ENCODE measurements at places on chromosomes 7 and 10. TPM values are rescaled to one million over a fixed set of nuclear protein-coding genes. Genes with fewer than 3 reads are reported as not detected.
A peak's percentile ranks its signal among the peaks of the same experiment; 100 is the strongest.

DNA sequence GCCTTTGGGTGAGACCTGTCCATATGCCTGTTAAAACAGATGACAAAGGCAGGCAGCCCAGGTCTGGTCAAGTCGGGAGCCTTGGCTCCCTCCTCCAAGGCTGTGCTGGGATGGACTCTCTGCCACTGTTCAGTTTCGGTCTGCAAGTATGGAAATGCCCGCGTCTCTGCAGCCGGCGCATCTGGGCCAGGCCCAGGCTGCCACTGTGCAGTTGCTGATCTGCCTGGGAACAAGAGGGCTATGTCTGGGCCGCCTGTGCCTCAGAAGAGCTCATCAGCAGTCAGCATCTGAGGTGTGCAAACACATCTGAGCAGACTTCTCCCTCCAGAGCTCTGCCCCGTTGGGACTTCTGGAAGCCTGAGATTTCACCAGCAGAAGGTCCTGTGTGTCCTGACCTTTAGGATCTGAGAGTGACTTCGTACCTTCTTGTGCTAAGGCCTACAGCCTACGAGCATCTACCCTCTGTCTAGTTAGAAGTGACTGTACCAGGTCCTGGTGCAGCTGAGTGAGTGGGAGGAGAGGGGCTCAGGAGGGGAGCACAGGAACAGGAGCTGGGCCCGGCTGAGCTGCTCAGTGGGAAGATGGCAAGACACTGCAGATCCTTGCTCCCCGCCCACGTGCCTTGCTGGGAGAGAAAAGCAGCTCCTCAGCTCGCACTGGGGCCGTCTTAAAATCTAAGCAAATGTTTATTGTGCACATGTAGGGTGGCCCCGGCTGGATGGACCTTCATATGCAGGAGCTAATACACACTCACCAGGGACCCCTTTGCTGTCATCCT, 50.9 kb downstream of the DOCK1 start:
- H3K36me3 ChIP-seq: no peaks in the 10 kb centered on the region
- ATAC-seq: no peak

PTPN20 gene
- 1.5 TPM for total RNA-seq

DNA sequence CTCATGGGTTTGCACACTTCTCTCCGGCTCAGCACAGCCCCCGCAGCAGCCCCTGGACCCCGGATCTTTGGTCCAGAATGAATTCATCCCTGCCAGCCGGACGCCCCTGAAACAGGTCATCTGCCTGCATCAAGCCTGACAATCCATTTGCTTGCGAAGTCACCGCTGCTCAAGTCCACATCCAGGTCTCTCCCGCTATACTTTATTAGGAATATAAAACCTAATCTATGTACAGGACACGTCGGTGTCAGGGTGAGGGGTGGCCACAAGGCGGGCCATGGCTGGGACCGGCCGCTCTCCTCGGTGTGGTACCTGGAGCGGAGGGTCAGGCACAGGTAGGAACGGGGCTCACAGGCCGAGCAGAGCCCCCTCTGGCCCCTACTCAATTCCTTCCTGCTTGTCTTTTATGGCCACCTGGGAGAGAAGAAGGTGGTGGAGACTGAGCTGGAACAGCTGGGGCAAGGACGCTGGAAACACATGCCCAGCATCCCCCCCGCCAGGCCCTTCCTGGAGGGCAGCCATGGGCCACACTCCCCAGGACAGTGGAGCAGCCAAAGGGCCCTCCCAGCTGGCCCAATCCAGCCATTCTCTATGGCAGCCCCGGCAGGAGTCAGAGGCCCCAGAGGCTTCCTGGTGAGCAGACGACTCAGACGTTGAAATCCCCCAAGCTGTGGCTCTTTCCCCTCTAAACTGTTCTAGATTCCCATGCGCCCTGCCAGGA, 5.3 kb downstream of the POLR2J start:
- H3K4me1 ChIP-seq: no peaks in the 10 kb centered on the region
- H3K27me3 ChIP-seq: no peaks in the 10 kb centered on the region
- H3K27ac ChIP-seq: no peak overlapping the region
- no peaks in the 10 kb centered on the region for H3K36me3 ChIP-seq
- H3K4me3 ChIP-seq: no peak overlapping the region

GRCh38 chr7:24827027-24827426, 69.8 kb upstream of the GSDME start:
- H3K27ac ChIP-seq: no peak overlapping the region
- no peaks in the 10 kb centered on the region for H3K36me3 ChIP-seq
- no peaks in the 10 kb centered on the region for H3K27me3 ChIP-seq
- no peak for ATAC-seq

GRCh38 chr7:192701-193480, 520 bp downstream of the FAM20C start:
- no peaks in the 10 kb centered on the region for H3K4me1 ChIP-seq
- no peaks in the 10 kb centered on the region for H3K27me3 ChIP-seq
- H3K4me3 ChIP-seq: peak overlapping the region; percentile 86
- H3K36me3 ChIP-seq: no peaks in the 10 kb centered on the region

DNA sequence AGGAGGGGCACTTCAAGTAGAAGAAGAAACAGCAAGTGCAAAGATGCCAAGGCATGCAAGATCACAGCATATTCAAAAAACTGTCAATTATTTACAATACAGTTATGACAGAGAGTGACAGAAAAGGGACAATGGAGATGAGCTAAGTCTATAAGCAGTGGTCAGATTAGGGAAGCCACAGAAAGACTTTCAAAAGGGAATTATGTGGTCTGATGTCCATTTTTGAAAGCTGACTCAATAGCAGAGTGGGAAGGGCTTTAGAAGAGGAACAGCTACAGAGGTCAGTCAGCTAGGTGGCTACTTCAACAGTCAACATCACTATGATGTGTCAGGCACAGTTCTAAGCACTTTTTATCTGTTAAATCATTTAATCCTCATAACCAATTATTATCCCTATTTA, 45.2 kb upstream of the SPOCK2 start:
- H3K4me3 ChIP-seq: no peak overlapping the region
- H3K27ac ChIP-seq: no peak overlapping the region
- peaks cover 36% of the 10 kb centered on the region for H3K36me3 ChIP-seq
- H3K27me3 ChIP-seq: no peaks in the 10 kb centered on the region

KAZALD1 gene
- total RNA-seq: 1.2 TPM

ZNF365 gene
- 1.8 TPM for total RNA-seq

OR6B1 gene
- total RNA-seq: not detected

AGK gene
- 21.0 TPM for total RNA-seq

CPXM2 gene
- 165 TPM for total RNA-seq

DNA sequence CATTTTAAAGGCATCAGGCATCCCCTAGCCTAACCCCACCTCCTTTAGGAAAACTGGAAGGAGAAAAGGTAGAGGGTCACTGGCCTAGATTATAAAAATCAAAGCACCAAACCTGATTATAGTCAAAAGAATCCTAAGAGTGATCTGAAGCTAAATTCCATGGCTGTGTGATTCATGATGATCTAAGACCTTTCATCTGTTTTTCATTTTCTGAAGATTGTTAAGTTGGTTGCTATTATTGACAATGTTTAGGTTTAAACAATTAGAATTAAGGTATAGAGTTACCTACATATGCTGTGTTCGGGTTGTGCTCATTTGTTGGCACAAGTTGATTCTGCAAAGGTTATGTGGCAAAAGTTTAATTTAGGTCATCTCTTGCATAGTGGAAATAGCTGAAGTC, 148.7 kb downstream of the BICC1 start:
- H3K36me3 ChIP-seq: no peaks in the 10 kb centered on the region
- no peak for ATAC-seq
- H3K4me3 ChIP-seq: no peak overlapping the region
- peaks cover 26% of the 10 kb centered on the region for H3K4me1 ChIP-seq
- no peak overlapping the region for H3K27ac ChIP-seq
- H3K27me3 ChIP-seq: no peaks in the 10 kb centered on the region

HGF gene
- 13.6 TPM for total RNA-seq

GRCh38 chr10:21926949-21927348, 76.6 kb downstream of the DNAJC1 start:
- H3K27me3 ChIP-seq: no peaks in the 10 kb centered on the region
- no peaks in the 10 kb centered on the region for H3K4me1 ChIP-seq
- H3K27ac ChIP-seq: no peak overlapping the region
- no peak overlapping the region for H3K4me3 ChIP-seq
- no peaks in the 10 kb centered on the region for H3K36me3 ChIP-seq

DNA sequence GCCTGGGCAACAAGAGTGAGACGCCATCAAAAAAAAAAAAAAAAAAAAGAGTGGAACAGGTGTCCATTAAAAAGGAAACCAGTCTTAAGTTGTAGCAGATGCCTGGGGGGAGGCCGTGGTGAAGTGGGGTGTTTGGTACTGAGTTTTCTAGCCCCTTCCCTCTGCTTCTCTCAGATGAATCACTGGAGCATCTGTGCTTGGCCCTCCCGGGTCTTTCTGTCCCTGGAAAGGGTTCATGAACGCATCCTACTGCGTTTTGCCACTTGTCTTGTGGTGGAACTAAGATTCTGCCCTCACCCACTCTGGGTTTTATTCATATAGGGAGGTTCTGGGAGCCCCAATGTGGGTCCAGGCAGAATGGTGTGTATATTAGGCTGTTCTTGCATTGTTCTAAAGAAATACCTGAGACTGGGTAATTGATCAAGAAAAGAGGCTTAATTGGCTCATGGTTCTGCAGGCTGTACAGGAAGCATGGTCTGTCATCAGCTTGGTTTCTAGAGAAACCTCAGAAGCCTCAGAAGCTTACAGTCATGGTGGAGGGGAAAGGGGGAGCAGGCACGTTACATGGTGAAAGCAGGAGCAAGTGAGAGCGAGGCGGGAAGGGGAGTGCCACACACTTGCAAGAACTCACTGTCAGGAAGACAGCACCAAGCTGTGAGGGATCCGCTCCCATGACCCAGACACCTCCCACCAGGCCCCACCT, 63.5 kb downstream of the CAMK1D start:
- ATAC-seq: no peak
- H3K36me3 ChIP-seq: no peaks in the 10 kb centered on the region
- no peaks in the 10 kb centered on the region for H3K4me1 ChIP-seq
- H3K27me3 ChIP-seq: no peaks in the 10 kb centered on the region
- no peak overlapping the region for H3K27ac ChIP-seq
- H3K4me3 ChIP-seq: no peak overlapping the region

- ATAC-seq: no peak
- H3K4me1 ChIP-seq: no peaks in the 10 kb centered on the region
- H3K27me3 ChIP-seq: no peaks in the 10 kb centered on the region
- no peaks in the 10 kb centered on the region for H3K36me3 ChIP-seq
- no peak overlapping the region for H3K4me3 ChIP-seq
- no peak overlapping the region for H3K27ac ChIP-seq
These were observed 236.9 kb downstream of the PRKG1 start for GRCh38 chr10:51311228-51311627.

DNA sequence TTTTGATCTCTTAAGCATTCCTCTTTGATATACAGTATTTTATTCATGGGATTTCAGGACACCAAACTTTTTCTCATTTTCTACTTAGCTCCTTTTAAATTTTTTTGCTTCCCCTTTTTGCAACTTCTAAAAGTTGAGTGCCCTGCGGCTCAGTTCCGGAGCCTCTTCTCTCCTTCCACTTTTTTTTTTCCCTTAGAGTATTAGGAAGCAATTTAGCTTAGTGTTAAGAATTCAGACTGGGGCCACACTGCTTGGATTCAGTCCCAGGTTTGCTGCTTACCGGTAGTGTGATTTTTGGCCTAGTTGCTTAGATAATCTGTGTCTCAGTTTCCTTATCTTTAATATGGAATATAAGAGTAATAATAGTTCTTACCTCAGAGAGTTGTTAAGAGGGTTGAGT, 3.4 kb downstream of the STAM start:
- ATAC-seq: no peak
- H3K4me1 ChIP-seq: peaks cover 85% of the 10 kb centered on the region
- no peaks in the 10 kb centered on the region for H3K36me3 ChIP-seq

GRCh38 chr7:142459551-142459963, 201.7 kb upstream of the PRSS58 start:
- H3K4me3 ChIP-seq: no peak overlapping the region
- no peaks in the 10 kb centered on the region for H3K27me3 ChIP-seq

GRCh38 chr10:72316748-72317435, 37.8 kb downstream of the DNAJB12 start:
- H3K4me3 ChIP-seq: no peak overlapping the region
- peaks cover 47% of the 10 kb centered on the region for H3K4me1 ChIP-seq
- H3K36me3 ChIP-seq: no peaks in the 10 kb centered on the region
- ATAC-seq: no peak
- no peaks in the 10 kb centered on the region for H3K27me3 ChIP-seq
- H3K27ac ChIP-seq: peak overlapping the region; percentile 79

DNA sequence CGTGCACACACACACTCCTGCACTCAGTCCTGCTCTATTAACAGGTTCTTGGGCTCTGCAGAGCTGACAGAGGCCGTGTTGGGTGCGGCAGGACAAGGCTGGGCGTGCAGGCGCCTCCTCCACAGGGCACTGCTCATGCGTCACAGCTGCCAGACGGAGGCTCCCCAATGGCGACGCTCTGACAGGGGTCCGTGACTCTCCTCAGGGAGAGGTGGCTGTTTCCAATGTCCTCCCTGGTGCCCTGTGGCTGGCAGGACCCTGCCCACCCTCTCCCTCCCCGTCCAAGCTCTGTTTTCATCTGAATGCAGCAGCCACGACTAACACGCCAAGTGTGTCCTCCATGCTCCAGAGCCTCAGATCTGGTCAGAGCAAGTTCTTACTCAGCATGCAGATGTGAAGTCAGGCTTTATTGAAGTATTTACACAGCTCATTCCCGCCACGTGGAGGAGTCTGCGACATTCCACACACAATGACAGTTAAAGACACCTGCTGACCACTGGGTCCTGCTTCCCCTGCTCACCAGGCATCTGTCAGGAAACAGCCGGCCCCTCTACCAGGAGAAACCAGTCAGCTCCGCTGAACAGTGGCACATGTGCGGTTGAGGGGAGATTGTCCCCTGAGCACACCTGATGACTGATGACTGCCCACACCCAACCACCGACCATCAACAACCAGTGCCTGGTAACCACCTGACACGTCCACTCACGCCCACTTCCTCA, 116.7 kb downstream of the VIPR2 start:
- H3K27me3 ChIP-seq: peaks cover 19% of the 10 kb centered on the region
- H3K4me3 ChIP-seq: no peak overlapping the region
- no peaks in the 10 kb centered on the region for H3K36me3 ChIP-seq
- peaks cover 13% of the 10 kb centered on the region for H3K4me1 ChIP-seq

- H3K4me1 ChIP-seq: no peaks in the 10 kb centered on the region
- H3K27me3 ChIP-seq: no peaks in the 10 kb centered on the region
- no peak for ATAC-seq
- no peak overlapping the region for H3K4me3 ChIP-seq
These were observed 81.5 kb upstream of the FAM171A1 start for GRCh38 chr10:15452545-15452944.

RBP4 gene
- not detected for total RNA-seq

PNLIP gene
- total RNA-seq: not detected

SEMA3A gene
- total RNA-seq: 29.8 TPM

- H3K4me1 ChIP-seq: no peaks in the 10 kb centered on the region
- no peak overlapping the region for H3K4me3 ChIP-seq
- no peak overlapping the region for H3K27ac ChIP-seq
These were observed 97.3 kb upstream of the SFMBT2 start for GRCh38 chr10:7507887-7508726.

ZNF775 gene
- total RNA-seq: 9.7 TPM

PRKRIP1 gene
- 48.7 TPM for total RNA-seq

BTBD16 gene
- not detected for total RNA-seq

- H3K4me3 ChIP-seq: peak overlapping the region; percentile 98
- H3K27me3 ChIP-seq: no peaks in the 10 kb centered on the region
- no peak for ATAC-seq
- H3K27ac ChIP-seq: peak overlapping the region; percentile 100
- peaks cover 12% of the 10 kb centered on the region for H3K36me3 ChIP-seq
These were observed 4.0 kb downstream of the TNRC18 start for GRCh38 chr7:5419539-5420066.

- ATAC-seq: peak; percentile 69
- H3K4me1 ChIP-seq: no peaks in the 10 kb centered on the region
- H3K27me3 ChIP-seq: no peaks in the 10 kb centered on the region
These were observed 7.3 kb downstream of the FGFBP3 start for GRCh38 chr10:91901784-91902677.

- H3K4me3 ChIP-seq: no peak overlapping the region
- H3K27me3 ChIP-seq: peaks cover 33% of the 10 kb centered on the region
- ATAC-seq: no peak
- H3K4me1 ChIP-seq: no peaks in the 10 kb centered on the region
These were observed 159.8 kb downstream of the NRF1 start for GRCh38 chr7:129771201-129771927.
